Renal cortex interstitium (tissue), 15 donors: ENCODE measurements at places on chromosomes 2 and 18. TPM values are rescaled to one million over a fixed set of nuclear protein-coding genes. Genes with fewer than 3 reads are reported as not detected.

CD302 gene
- polyA plus RNA-seq: 13.1 TPM

DNA sequence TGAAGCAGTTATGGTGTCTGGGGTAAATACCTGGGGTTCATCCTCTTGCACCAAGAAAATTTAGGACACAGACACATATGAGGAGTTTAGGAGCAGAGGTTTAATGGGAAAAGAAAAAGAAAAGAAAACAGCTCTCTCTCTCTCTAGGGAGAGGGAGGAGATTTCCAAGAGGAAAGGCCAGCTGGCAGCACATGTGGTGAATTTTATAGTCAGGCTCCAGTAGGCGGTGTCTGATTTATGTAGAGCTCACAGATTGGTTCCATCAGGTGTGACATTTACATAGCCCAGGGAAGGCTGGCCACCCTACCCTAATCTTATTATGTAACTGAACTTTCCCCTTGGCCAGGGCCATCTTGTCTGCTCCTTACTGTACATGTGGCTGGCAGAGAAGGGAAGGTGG is 297.5 kb upstream of the RGPD4 start:
- peak; percentile 41 for DNase-seq

HDAC4 gene
- 22.6 TPM for polyA plus RNA-seq

DNA sequence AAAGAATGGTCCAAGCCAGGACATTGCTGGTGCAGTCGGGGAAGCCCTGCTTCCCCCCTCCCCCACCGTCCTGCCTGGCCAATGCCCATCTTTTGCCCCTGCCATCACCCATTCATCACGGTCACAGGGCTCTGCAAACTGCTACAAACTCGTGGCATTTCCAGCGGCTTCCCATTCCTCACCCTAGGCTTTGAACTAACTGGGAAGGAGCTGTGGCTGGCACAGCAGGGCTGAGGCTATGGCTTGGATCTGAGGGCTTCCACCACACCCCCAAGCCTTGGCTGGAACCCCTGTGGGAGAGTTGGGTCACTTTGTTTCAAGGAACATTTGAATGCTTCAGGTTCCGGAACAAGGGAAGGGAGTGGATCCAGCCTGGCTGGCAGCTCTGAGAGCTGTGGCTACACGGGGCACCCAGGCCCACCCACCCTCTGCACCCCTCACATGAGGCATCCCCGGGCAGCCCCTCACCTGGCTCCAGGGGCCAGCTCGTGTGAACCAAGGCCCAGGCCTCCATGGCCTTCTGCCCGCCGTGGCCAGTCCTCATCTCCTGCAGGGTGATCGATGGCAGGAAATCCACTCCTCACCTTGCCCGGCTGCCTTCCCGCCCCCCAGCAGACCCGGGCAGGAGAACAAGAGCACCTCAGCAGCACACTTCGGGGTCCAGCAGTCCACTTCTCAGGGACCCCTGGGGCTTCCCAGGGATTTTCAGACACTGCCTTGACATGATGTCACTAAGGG is 58.8 kb upstream of the OTOS start:
- no peak for DNase-seq

- no peak for DNase-seq
Observed at GRCh38 chr2:65032019-65032975, 23.9 kb upstream of the CEP68 start.

DNA sequence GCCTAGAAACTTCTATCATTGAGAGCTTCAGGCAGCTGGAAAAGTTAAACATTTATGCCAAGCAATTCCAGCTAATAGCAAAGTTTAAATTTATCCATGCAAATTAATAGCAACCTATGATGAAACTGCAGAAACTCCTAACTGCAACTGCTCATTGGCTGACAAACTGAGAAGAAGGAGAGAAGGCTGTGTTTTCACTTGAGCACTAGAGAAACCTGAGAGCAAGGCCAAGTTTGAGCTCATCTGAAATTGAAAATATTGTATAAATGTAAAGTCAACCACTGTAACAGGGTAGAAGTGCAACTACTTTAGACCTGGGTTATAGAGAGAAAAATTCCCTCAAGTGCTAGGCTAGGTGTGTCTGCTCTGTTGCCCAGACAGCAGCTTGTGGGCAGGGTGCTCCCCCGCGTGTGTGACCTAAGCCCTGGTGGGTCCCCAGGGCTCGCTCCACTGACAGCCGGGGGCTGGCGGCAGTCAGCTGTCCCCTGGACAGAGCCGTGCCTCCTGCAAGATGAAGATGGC is 50.2 kb downstream of the CABYR start:
- no peak for DNase-seq

DNA sequence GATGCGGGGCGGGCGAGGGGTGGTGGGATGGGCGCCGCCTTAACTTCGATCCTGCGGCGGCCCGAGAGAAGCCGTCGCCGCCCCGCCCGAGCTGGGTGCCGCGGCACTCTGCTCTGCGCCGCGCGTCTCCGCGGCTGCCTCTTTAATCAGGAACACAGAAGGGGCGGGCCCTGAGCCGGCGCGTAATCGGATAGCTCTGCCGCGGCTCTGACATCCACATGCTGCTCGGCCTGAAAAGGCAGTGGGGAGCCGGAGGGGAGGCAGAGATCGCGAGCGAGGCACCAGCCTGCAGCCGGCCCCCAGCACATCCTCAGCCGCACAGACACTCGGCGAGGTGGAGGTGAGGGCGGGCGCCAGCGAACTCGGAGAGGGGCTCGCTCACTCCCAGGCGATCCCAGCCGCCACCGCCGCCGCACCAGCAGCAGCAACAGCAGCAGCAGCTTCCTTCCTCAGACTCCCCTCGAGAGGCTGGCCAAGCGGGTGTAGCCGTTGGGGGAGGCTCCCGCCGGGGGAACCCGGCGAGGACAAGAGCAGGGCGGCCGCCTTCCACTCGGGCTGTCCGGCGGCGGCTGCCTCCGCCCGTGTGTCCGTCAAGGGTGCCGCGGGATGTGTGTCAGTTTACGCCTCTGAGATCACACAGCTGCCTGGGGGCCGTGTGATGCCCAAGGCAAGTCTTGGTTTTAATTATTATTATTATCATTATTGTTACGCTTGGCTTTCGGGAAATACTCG is at the start of gene NRP2:
TSS of gene NRP2 (plus strand) at position 263 of the 732 bp plus-strand sequence. CDS start 790 bp downstream, outside the sequence.
- peak; percentile 85 for DNase-seq

- DNase-seq: no peak
Observed at GRCh38 chr2:59791004-59791618, 762.3 kb downstream of the BCL11A start.

DNA sequence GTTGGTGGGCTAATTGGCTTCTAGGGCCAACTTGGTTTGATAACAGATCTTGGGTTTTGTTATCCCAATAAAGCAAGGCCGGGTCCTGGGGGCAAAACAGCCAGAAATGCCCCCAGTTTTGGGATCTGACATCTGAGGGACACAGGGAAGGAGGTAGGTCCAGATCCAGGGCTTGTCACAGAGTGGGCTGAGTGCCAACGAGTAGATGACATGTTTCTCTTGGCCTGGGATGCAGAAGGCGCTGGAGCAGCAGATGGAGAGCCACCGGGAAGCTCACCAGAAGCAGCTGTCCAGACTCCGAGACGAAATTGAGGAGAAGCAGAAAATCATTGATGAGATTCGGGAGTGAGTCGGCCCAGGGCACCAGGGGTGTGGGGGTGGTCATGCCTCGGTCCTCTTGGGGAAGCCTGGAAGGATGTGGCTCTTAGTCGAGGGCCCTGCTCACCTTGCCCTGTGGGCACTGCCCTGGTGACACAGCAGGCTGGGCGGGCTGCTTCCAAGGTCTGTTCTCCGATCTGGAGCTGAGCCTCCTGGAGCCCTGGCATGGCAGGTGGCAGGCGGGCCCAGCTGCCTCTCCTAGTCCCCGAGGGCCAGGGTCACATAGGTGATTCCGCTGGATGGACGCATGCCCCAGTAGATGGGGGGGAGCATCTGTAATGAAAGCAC is 40.2 kb upstream of the LYPD6B start:
- DNase-seq: no peak

- DNase-seq: no peak
Observed at GRCh38 chr2:4151521-4151920, 448.1 kb downstream of the DCDC2C start.
